ENCODE measurements at places on chromosomes 5 and 9. TPM values are rescaled to one million over a fixed set of nuclear protein-coding genes. Genes with fewer than 3 reads are reported as not detected.

The C1QTNF2 gene
- not detected for total RNA-seq

The ORM2 gene
- total RNA-seq = not detected

The IFNK gene
- total RNA-seq = not detected

The EXD3 gene
- 8.7 TPM for total RNA-seq

The FOXD4L4 gene
- 0.20 TPM for total RNA-seq

The TMEFF1 gene
- 0.10 TPM for total RNA-seq

The FOXE1 gene
- not detected for total RNA-seq

The IL33 gene
- total RNA-seq = not detected

The FAF2 gene
- total RNA-seq = 40.9 TPM

All from T-helper 1 cell treated with Interleukin-12 subunit alpha and Interleukin-12 subunit beta and Interleukin-4 antibody, amounts not matched to agents 30 ng/mL and 1 ng/mL, for 36 hours (primary cell).